ENCODE measurements at places on chromosomes 13 and 19.

- DNase-seq = peak; percentile 56
Measured at GRCh38 chr13:95677564-95678266, 776 bp downstream of the DNAJC3 start.

- DNase-seq = no peak
Measured at GRCh38 chr19:5247957-5248705, 92.5 kb downstream of the PTPRS start.

DNA sequence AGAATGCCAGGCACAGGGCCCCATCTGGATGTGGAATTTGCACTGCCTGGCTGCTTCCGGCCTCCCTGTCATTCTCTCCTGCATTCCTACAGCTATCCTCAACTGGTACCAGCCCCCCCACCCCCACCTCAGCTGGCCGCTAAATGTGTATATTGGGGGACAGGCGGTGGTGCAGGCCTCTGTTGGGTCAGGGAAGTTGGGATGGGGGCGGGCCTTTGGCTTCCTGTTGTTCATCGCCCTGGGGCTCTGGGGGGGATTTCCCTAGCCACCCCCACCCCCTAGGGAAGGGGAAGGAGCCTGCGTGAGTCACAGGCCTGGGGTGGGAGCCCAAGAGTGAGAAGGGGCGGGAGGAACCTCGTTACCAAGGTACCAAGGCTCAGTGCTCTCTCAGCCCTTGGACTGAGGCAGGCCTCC, 10.6 kb downstream of the POU2F2 start:
- DNase-seq = no peak

GRCh38 chr19:10854350-10855089, 6.3 kb downstream of the C19orf38 start:
- no peak for DNase-seq

DNA sequence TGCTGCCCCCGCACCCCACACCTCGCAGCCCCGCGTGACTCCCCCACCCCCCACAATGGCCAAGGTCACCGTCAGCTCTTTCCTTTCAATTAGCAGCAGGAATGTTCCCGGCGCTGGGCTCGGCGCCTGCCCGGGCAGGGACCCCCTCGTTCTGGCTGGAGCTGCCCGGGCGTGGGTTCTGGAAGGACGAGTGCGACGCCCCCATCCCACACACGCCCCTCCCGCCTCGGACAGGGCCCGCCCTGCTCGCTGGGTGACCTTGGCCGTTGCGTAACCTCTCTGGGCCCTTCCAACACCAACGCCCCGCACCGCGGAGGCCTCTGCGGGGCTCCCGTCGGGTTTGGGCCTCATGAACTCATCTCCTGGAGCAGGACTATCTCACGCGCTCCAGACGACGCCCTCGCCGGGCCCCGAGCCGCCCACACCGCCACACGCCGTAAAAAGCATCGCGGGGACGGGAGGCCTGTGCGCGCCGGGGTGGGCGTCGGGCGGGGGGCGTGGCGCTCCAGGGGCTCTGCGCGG, 10.3 kb downstream of the PALM start:
- no peak for DNase-seq

All from NCI-H526 treated with DMSO at 0.1 percent for 48 hours (cell line).